ENCODE measurements at places on chromosomes 6 and 20.
A peak's percentile ranks its signal among the peaks of the same experiment; 100 is the strongest.

DNA sequence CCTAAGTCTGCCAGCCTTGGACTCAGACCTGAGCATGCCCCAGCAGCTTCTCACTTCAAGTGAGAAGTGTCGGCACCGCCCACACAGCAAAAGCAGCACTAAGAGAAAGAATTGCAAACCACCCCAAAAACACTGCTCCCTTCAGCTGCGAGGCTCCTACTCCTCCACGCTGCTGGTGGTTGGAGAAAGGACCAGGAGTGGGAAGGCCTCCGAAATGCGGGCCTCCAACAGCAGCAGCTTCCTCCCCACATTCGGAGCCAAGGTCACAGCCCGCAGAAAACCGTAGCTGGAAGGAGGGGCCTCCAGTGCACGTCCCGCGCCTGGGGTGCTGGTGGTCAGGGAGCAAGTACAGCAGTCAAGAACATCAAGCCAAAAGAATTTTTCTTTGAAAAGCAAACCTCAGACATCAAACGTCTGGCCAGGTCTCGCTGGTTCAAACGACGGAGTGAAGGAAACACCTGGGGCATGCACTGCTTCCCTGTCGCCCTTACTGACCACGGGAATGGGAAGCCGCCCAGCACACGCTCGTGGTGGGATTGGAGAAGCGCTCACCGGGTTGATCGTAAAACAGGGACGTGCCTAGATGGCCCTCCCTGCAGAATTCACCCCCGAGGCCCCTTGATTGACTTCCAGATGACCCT lies 185.6 kb upstream of the CST7 start:
- DNase-seq = peak; percentile 19

DNA sequence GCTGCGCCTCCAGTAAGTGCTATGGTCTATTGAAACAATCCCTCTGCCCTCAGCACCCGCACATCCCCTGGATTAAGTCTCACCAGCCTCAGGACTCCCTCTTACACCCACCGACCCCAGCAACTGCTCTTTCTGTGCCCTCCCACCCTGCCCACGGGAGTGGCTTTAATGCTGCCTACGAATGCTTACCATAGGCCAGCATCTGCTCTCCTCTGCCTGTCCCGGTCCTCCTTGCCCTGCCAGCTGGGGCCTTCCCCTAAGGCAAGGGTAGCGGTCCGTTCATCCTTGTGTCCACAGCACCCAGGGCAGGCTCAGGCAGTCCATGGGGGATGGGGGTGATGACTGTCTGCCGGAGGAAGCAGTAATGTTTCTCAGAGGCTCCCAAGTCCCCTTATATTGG lies 4.1 kb downstream of the EBF4 start:
- DNase-seq = no peak

DNA sequence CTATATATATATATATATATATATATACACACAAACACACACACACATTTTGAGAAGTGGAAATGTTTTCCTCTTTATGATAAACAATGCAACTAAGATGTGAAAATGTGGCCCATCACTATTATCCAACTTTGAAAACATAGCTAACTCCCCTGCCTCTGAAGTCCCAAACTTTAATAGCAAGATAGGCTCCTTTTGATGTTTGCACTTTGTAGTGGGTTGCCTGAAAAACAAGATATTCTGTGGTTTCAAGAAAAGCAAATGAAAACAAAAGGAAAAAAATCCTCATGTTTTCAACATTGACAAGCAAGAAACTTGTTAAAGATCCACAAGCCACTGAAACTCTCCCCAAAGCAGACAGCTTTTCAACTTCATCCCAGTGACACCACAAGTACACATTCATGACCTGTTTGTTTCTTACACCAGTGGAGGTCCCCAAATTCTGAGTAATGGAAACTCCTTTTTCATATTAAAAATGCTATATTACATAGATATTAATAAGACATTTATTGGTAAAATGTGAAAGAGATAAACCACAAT lies 90.0 kb downstream of the IPCEF1 start:
- no peak for DNase-seq

GRCh38 chr20:33282991-33283555 lies at the start of gene BPIFB1:
TSS of gene BPIFB1 (plus strand) at chr20:33283214. CDS start at chr20:33286074, 2,860 bp downstream.
- no peak for DNase-seq

DNA sequence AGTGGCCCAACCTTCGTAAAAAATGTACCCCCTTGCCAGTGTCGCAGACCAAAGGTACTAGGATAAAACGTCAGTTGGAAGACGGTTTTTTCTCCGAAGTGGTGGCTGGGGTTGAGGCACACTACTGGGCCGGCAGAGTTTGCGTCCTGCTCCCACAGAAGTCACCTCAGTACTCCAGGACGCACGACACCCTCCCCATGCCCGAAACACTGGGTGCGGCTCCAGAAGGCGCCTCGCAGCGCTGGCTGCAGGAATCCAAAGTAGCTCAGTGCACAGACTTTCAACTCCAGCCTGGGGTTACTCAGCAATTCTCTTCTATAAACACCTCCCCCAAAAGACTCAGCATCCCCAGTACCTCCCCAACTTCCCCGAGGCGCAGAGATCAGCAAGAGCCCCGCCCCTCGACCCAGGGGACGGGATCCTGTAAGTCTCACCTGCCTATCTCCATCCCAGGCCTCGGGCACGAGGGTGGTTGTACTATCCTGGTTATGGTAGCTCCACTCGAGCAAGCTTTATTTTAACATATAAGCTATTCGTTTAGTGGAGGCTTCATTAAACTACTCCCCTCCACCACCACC lies 88.2 kb downstream of the ZFP64 start:
- DNase-seq = peak; percentile 43

DNA sequence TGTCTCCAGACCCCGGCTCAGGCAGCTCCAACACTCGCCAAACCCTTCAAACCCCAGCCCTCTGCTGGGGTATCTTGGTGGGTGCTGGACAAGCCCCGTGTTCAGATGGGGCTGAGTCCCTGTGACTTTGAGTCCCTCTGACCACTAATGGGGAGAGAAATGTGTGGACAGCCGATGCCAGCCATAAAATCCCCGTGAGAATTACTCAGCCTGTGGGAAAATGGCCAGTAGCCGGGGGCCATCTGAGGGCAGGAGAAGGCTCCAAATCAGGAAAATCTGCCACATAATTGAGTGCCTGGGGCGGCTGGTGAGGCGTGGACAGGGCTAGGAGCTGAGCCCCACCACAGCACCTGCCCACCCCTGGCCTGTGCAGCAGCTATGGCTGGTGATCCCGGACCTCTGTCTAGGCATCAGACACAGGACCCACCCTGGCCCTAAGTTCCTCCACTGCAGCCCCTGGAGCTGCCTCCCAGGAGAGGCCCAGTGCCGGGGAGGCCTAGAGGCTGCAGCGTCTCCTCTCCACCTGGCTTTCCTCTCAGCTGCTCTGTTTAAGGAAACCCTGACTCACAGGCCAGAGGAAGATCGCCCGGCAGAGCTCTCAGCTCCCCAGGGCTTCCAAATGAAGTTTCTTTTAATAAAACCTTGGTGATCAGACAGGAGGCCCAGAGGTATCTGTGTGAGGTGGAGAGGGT lies 53.7 kb upstream of the SLCO4A1 start:
- DNase-seq = no peak

All from femur (tissue), 1 donor.